Stimulated activated naive CD4-positive, alpha-beta T cell treated with Interleukin-2 at 50 U/mL for 16 hours (primary cell): ENCODE measurements at places on chromosomes 2 and 18.

- no peak for DNase-seq
Measured at GRCh38 chr2:110770959-110771431, 38.6 kb downstream of the ACOXL start.

- no peak for DNase-seq
Measured at GRCh38 chr18:8516371-8517250, 92.6 kb upstream of the RAB12 start.

DNA sequence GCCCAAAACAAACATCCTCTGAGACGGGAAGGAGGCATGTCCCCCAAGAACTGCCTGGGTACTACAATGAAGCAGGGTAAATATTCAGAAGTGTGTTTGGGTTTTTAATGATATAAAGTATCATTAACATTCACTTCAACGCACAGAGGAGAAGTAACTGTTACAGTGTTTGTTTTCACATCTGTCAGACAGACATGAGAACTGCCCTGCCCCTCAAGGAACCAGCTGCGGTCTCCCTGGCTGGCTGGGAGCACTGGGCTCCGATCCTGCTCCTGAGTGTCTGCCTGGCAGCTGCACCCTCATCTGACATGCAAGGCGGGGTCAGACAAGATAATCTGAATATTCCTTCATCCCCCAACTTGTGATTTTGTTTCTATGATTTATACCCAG is 75.6 kb downstream of the MBP start:
- no peak for DNase-seq

DNA sequence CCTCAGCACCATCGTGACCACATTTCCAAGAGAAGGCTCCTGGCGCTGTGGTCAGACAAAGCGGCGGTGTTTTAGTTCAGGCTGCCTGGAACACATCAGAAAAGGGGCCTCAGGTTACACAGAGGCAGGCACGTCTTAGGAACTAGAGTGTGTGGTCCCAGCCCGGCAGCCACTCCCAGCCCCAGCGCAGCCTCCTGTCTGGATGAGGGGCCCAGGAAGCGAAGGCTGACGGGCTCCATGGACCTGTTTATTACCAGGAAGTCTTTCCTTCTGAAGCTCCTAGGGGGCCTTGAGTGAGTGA is 10.0 kb upstream of the GPR55 start:
- DNase-seq, result no peak

DNA sequence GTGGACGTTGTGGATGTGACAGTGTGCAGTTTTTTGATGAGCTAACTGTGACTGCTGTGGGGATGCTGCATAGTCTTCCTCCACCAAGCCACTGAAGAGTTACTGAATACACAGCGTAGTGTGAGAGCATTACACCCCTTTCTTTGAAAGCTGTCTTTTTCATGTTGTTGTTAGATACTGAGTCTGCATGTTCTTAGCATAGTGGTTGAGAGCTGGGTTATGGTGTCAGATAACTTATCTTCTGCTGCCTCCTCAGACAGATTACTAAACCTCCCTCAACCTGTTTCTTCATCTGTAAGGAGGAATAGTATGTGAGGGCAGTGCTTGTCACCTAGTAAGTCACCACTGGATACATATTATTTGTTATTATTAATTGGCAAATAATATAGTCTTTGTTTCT is 63.2 kb downstream of the CEP192 start:
- no peak for DNase-seq

DNA sequence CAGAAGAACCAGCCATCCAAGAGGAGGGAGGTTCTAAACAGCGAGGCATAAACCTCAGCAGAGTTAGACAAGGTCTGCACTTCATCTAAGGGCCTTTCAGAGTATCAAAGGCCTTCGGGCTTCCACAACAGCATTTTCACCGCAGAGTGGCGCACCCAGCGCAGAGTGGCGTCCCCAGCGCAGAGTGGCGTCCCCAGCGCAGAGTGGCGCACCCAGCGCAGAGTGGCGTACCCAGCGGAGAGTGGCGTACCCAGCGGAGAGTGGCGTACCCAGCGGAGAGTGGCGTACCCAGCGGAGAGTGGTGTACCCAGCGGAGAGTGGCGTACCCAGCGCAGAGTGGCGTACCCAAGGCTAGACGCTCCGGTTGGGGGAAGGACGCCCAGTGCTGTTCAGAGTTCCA is 137.9 kb downstream of the ZNF516 start:
- DNase-seq, result no peak

DNA sequence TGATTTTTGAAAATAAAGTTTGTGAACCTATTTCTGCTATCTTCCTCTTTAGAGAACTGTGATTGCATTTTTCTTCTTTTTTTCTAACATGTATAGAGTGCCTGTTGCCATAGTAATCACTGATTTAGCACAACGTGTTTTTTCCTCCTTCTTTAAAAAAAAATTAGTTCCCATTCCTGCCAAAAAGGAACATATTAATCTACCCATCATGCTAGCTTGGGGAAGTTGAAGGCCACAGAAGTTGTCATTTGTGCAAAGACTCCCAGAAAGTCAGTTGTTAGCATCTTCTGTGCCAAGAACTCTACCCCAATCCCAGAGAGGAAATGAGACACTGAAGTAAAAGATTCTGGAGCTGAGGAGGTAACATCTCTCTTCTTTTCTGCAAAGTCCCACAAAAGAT is 57.3 kb downstream of the SLC8A1 start:
- DNase-seq, result no peak

DNA sequence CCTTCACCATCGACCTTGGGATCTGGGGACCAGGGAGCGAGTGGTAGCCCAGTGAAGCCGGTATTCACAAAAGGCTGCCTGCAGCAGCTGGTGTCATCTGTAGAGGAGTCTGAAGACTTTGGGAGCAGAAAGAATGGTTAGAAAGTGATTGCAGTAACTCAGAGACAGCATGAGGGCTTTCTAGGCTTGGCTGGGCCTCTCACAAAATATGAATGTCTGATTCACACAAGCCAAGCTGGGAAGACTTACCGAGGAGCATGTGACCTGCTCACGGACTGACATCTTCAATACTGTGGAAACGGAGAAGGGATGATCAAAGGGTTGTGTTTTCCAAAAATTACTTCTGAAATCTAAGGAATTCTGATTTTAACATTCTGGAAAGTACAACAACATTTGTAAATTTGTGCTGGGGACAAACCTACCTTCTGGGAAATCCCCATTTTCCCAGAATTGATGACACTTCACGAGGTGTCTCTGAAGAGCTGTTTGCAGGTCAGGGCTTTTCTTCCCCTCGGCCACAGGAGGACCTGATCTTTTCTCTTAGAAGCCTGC is 111.7 kb downstream of the ACOXL start:
- DNase-seq, result no peak

DNA sequence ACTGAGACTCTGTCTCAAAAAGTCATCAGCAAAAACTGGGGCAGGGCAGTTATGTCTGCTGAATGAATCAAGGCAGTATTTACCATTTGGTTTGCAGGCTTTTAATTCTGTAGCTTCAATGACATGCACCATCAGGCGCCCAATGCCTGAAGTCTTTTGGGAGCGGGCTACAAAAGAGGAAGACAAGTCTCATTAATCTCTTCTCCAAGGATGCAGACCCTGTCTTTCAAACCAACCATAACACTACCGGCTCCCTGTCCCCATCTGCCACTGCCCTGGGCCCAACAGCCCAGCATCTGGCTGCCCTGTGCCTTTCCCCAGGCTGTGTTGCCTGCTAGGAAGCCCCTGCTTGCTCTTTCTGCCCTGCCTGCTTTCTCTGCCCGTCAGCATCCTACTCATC is 30.3 kb downstream of the FAM228A start:
- no peak for DNase-seq

DNA sequence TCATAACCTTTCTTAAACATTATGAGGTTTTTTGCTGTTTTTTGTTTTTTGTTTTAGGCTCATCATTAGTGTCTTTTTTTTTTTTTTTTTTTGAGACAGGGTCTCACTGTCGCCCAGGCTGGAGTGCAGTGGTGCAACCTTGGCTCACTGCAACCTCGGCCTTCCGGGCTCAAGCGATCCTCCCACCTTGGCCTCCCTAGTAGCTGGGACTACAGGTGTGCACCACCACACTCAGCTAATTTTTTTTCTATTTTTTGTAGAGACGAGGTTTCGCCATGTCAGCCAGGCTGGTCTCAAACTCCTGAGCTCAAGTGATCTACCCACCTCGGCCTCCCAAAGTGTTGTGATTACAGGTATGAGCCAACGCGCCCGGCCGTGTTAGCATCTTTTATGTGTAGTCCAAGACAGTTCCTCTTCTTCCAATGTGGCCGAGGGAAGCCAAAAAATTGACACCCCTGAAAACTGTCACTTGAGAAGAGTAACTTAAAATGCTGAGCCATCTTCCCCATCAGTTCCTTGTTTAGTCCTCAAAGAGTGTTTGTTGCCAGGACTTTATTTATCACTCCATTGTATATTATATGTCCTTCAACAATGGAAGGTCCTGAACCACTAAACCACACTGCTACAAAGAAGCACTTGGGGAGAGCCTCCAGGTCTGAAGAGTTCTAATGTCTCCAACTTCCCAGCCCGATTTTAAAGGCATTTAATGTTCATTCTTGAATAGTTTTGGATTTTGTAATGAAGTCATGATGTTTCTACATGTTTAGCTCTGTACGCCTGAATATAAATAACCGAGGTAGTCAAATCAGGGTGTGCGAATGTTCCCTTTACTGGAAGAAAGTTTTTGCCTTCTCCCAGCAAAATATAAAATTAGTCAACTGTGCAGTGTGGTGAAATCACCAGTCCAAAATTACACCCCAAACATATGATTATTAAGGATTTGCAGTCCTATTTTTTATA is 26.4 kb downstream of the ZNF516 start:
- DNase-seq, result no peak

GRCh38 chr2:238891457-238892203 is 43.7 kb downstream of the TWIST2 start:
- no peak for DNase-seq

- no peak for DNase-seq
Measured at GRCh38 chr18:30917651-30918050, 124.9 kb downstream of the DSC3 start.

DNA sequence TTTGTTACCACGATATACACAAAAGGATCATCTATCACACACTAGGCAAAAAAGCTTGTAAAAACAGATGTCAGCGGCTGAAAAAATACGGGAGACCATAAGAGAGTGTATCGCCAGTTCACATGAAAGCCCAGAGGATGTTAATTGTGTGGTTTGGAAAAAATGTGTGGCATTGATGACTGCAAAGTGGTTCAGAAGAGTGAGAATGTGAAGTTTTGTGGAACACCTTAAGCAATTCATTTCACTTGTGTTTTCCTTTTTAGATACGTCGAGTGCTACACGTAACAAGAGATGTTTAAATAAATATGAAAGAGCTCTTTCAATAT is 61.7 kb upstream of the DAPL1 start:
- no peak for DNase-seq

DNA sequence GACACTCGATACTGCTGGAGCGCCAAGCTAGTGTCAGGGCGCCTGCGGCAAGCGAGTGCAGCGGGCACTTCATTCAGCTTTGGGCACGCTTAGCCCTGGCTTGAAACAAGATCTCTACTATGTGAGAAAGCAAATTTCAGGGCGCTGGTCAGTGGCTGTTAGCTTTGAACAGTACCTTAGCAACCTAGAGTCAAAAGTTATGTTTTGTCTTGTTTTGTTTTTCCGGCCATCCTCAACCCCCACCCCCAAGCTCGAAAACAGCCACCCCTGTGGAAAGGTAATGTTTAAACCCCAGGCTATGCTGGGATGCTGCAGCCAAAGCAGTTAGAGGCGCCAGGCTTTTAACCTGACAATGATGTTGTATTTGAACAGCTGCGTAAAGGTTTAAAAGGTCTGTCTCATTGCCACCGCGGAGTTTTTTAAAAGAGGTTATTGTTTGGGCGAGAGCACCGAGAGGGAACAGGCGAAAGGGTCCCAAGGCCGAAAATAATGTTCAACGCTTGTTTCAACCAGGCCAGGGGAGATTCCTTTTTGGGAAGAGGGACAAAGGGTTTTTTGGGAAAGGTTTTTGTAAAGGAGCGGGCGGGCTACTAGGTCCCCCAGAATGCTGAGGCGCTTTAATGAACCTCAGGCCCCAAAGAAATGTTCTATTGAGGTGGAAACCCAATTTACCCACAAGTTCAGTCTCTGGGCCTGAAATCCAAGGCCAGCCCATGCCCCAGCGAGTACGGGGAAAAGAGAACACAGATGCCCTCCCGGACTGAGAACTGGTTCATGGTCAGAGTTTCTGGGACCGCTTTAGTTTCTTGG is 2.3 kb upstream of the HOXD10 start:
- no peak for DNase-seq

- DNase-seq, result no peak
Measured at GRCh38 chr2:165203689-165204559, at the start of gene SCN3A. SCN3A (minus strand) TSS chr2:165204050; CDS start chr2:165176394, 27,656 bp downstream.

DNA sequence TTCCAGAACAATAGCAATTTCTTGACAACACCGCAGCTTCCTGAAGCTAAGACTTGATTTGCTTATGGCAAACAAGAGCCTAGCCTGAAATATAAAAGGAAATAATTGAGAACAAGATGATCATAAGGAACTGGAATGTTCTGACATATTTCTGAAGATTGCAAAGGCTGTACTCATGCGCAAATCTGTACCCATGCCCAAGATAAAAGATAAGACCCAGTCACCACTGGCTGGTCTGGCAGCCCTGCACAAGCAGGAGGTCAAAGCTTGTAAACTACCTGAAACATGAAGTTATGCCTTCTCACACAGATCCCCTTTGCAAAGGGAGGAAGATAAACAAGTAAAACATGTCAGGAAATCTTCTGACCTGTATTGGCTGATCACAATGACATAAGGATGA is 160.8 kb upstream of the GYPC start:
- DNase-seq, result no peak

- no peak for DNase-seq
Measured at GRCh38 chr2:163375070-163375469, 360.7 kb downstream of the FIGN start.

DNA sequence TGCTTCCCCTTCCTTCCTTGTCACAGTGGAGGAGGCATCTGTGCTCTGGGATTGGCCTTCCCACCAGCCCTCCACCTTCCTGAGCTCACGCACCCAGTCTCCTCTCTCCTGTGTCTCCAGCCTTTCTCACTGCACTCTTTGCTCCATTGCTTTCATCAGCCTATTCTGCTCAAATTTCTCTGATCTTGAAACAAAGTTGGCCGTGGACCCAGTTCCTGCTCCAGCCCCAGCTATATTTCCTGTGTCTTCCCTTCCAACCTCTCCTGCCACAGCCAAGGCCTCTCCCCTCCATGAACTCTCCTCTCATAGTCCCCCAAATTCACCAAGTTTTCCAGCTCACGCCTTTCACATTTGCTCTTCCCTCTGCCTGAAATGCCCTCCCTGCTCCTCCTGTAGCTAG is 226.6 kb upstream of the AGAP1 start:
- no peak for DNase-seq

DNA sequence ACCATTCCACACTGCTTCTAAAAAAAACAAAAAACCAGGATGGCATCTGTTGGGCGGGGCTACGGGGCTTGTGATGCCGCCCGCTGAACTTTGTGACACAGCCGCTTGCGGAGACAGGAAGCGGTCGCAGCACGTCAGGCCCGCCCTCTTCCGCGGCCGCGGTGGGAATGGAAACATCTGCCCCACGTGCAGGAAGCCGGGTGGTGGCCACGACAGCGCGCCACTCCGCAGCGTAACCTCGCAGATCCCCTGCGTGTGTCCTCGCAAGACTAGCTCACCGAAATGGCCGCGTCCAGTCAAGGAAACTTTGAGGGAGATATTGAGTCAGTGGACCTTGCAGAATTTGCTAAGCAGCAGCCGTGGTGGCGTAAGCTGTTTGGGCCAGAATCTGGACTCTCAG is 168.5 kb downstream of the SUCLG1 start:
- DNase-seq, result no peak
